ENCODE measurements at places on chromosomes 5 and 9.
A peak's percentile ranks its signal among the peaks of the same experiment; 100 is the strongest.

DNA sequence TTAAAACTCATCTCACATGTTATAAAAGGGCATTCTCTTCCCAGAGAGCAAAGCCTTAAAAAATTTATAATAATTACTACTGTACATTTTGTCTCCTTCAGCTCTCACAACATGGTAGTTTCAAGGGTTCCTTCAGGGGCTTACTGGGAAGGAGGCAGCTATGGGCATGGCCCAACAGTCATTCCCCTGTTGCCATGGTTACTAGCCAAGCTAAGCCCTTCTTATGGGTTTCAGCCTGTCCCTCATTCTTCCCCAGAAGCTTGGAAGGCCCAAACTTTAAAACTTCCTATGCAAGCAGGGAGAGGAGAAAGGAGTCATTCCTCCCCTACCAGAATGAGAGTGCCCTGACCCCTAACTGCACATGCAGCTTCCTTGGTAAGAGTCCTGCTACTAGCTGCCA is 82.2 kb upstream of the CNTLN start:
- no peak for DNase-seq

- no peak for DNase-seq
These were observed 47.8 kb upstream of the RAPGEF6 start for GRCh38 chr5:131682826-131683225.

GRCh38 chr5:52915176-52915875 is 73.8 kb upstream of the ITGA2 start:
- DNase-seq: peak; percentile 24

DNA sequence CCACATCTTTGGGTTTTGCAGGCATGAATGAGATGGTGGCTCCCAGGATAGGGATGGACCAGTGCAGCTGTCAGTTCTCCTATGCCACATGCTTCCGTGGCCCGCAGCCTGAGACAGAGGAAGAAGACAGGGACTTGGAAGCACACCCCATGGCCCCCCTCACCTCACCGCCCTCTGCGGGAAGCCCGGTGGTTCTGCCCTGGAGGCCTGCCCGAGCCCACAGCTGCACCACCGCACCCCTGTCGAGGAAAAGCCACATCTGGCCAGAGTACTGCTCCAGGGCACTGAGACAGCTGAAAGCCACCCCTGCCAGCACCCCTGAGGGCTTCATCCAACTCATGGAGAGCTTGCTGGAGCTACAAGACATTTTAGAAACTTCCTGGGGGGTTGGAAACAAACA is 7.6 kb upstream of the TRMT10B start:
- no peak for DNase-seq

Data from right lobe of liver (tissue), 6 donors.